ENCODE measurements at places on chromosomes 6 and 20. TPM values are rescaled to one million over a fixed set of nuclear protein-coding genes. Genes with fewer than 3 reads are reported as not detected.

Gene SNAP25
- 0.53 TPM for total RNA-seq

Gene BLCAP
- 31.1 TPM for total RNA-seq

Gene RGS17
- 13.9 TPM for total RNA-seq

Gene SULF2
- 8.1 TPM for total RNA-seq

Gene CGA
- total RNA-seq, result not detected
